Regular cardiac myocyte (primary cell): ENCODE measurements at places on chromosomes 12 and 14. TPM values are rescaled to one million over a fixed set of nuclear protein-coding genes. Genes with fewer than 3 reads are reported as not detected.

The CFAP73 gene
- not detected in 2 replicates for total RNA-seq

The PCED1B gene
- 0.56 and 1.2 TPM in 2 replicates for total RNA-seq

The BEGAIN gene
- total RNA-seq, result 0.85 TPM in 1 of 2 replicates, not detected in the other

The BCL2L14 gene
- total RNA-seq, result not detected in 2 replicates

The SRRM4 gene
- total RNA-seq, result not detected in 2 replicates

The CERS5 gene
- 32.1 and 44.3 TPM in 2 replicates for total RNA-seq

The PIWIL1 gene
- not detected in 2 replicates for total RNA-seq

The EGLN3 gene
- 0.19 and 7.0 TPM in 2 replicates for total RNA-seq

The DLST gene
- total RNA-seq, result 48.5 and 80.7 TPM in 2 replicates

The CDCA3 gene
- total RNA-seq, result 5.6 and 29.7 TPM in 2 replicates

The TMEM233 gene
- 0.56 and 1.9 TPM in 2 replicates for total RNA-seq

The ZBTB39 gene
- 2.5 and 3.8 TPM in 2 replicates for total RNA-seq

The ERP27 gene
- 0.19 TPM in 1 of 2 replicates, not detected in the other for total RNA-seq

The RHEBL1 gene
- total RNA-seq, result 0.56 and 1.2 TPM in 2 replicates

The KERA gene
- not detected in 2 replicates for total RNA-seq

The TAS2R7 gene
- under 0.01 TPM in 1 of 2 replicates, not detected in the other for total RNA-seq

The ENDOU gene
- total RNA-seq, result under 0.01 TPM in 1 of 2 replicates, not detected in the other

The AHNAK2 gene
- 20.5 and 33.0 TPM in 2 replicates for total RNA-seq

The NOVA1 gene
- 0.77 and 2.5 TPM in 2 replicates for total RNA-seq

The AREL1 gene
- total RNA-seq, result 21.7 and 32.8 TPM in 2 replicates
